AG09309 (cell line): ENCODE measurements at places on chromosomes 16 and 17.

- no peak for DNase-seq
These were observed 31.9 kb upstream of the CRHR1 start for GRCh38 chr17:45752246-45752645.

DNA sequence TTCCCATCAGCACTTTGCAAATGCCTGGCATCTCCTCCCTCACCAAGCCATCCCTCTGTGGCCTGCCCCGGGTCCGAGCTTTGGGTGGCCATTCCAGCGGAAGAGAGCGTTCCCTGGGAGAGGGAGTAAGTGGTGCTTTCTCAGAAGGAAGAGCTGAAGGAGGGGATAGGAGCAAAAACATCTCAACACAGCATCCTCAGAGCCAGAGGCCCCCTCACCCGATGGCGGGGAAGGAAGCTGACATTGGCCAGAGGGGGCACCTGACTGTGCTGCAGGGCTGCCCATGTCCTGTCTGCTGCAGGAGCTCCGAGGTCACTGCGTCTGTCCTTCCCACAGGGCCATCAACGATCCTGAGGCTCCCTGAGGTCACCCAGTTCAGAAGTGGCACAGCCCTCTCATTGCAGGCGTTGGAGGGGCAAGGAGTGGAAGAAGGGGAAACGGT lies 427 bp upstream of the TLCD3B start:
- no peak for DNase-seq

DNA sequence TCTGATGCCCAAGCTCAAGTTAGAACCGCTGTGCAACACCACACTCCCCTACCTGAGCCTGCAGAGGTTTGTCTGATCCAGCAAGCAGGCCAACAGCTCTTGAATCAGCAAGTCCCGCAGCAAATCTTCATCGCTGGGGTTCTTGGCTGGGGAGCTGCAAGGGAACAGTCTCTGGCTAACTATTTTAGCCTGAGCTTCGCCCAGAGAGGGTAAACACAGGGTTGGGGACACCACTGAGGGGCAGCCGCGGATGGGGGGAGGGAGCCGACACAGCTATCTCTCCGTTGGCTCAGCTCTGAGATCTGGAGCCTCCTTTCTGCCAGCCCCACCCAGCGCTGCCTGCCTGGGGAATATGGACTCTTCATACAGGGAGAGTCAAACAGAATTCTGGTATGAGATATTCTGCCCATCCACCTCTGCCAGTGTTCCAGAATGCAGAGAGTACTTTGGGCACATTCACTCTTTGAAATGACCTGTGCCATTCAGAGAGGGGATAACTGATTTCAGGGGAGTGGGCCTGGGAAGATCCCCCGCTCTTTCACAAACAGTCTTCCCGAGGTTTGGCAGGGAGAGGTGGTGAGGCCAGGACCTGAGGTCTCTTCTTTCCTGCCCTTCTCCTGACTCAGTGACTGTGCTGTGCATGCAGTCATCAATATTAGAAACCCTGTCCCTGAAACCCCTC lies 7.4 kb downstream of the GIP start:
- no peak for DNase-seq

GRCh38 chr17:44804302-44805089 lies 25.6 kb downstream of the GJC1 start:
- no peak for DNase-seq

DNA sequence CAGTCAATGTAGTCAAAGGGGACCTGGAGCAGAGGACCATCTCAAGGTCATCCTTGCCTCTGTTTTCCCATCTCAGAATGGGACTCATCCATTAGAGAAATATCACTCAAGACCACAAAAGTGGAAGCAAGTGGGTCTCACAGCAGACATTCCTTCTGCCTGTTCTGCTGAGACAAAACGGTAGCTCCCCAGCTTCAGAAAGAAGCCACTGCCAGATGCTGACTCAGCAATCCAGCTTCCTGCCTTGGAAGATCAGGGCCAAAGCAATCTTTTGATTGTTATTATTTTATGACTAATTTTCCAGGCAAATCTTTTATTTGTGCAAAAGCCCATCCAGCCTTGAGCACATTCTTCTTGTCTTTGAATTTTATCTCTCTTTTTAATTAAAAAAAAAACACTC lies 86.8 kb downstream of the CCT6B start:
- no peak for DNase-seq

DNA sequence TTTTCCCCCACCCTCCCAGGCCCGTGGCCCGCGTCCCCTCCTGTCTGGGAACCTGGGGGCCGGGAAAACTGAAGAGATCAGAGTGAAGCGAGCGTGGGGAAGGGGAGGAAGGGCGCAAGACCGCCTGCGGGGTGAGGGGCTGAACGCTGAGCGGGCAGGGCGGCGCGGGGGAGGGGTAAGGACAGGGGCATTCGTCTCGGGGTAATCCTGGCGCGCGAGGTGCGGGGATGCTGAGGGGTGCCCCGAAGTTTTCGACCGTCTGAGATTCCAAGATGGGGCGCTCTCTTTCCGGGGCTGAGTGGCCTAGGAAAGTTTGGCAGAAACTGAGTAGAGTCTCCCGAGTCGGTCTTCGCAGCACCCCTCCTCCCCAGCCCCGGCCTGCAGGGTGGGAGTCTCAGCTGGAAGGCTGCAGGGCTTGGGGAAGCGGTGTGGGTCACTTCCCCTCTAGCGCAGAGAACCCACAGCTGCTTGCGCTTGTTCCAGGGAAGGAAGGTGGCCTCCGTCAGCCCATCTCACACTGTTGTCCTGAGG lies 555 bp downstream of the TTYH2 start:
- DNase-seq = no peak

GRCh38 chr17:69357701-69358100 lies 30.8 kb upstream of the ABCA5 start:
- no peak for DNase-seq

DNA sequence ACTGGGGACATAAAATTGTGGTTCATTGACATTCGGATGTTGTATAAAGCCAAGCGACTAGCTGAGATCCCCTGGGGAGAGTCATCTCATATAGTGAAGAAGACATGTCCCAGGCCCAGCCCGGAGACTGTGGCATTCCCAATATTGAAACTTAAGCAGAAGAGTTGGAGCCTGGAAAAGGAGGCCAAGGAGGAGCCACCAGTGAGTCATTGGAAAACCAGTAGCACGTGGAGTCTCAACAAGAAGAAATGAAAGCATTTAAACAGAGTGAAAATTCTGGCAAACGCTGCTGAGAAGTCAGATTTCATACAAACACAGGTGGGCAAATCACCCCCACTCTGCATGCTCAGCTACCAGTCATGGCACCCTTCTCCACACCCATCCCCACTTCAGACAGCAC lies 9.4 kb upstream of the ELAC2 start:
- DNase-seq = no peak

- DNase-seq = no peak
These were observed 2115.3 kb downstream of the TP53TG3F start for GRCh38 chr16:35574454-35575431.

- no peak for DNase-seq
These were observed 611 bp upstream of the ANKRD40 start for GRCh38 chr17:50708050-50709000.

- no peak for DNase-seq
These were observed 5.4 kb downstream of the ALYREF start for GRCh38 chr17:81885869-81886548.

GRCh38 chr16:86411897-86412296 lies 98.4 kb upstream of the FOXF1 start:
- no peak for DNase-seq

- no peak for DNase-seq
These were observed 30.0 kb upstream of the ANKRD40CL start for GRCh38 chr17:50797135-50797810.

DNA sequence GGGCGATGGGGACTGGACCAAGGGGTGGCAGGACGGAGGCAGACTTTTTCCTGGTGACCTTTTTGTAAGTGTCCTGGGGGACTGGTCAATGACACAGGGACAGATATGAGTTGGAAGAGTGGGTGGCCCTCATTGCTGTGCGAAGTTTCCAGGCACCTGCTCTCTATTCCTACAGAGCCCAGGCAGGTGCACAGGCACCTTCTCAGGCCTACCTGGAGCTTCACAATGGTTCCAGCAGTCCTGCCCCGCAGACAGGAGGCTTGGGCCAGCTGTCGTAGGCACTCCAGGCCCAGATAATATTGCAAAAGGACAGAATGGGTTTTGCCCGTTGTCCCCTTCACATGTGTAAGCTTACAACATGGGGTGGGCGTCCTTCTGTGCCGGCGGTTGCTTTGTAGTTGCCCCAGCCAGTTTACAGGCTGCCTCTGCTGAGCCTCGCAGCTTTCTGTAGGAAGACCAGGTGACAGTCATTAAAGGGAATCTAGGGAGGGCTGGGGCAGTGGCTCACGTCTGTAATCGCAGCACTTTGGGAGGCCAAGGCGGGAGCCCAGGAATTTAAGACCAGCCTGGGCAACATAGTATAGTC lies 84.3 kb downstream of the ARHGAP23 start:
- no peak for DNase-seq
